ENCODE measurements at places on chromosomes 7 and 10. TPM values are rescaled to one million over a fixed set of nuclear protein-coding genes. Genes with fewer than 3 reads are reported as not detected.

FFAR4 gene
- total RNA-seq, result not detected

LIPN gene
- not detected for total RNA-seq

GRIFIN gene
- total RNA-seq, result not detected

AKR1D1 gene
- total RNA-seq, result not detected

GRCh38 chr10:132462463-132463332 is 65.7 kb downstream of the PWWP2B start:
- no peak for DNase-seq

- DNase-seq, result no peak
Measured at GRCh38 chr7:40760293-40760964, 625.6 kb downstream of the SUGCT start.

- DNase-seq, result no peak
Measured at GRCh38 chr7:96654630-96655188, 54.9 kb downstream of the SEM1 start.

GRCh38 chr10:7260412-7260900 is 150.4 kb downstream of the SFMBT2 start:
- DNase-seq, result peak; percentile 66

DNA sequence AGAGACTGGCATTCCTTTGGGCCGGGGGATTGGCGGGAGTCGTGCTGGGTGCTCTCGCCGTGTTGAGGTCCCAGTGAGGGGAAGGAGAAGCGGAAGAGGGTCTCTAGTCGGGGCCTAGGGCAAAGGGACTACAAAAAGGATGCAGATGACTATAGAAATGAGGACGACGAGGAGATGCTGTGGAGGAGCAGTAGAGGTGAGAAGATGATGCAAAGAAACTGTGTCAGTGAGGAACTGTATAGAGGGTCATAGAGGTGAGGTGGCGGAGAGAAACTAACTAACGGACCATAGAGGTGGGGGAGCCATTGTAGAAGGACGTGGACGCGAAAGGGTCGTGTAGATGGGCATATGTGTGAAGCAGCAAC is 324 bp downstream of the TWNK start:
- DNase-seq, result no peak

DNA sequence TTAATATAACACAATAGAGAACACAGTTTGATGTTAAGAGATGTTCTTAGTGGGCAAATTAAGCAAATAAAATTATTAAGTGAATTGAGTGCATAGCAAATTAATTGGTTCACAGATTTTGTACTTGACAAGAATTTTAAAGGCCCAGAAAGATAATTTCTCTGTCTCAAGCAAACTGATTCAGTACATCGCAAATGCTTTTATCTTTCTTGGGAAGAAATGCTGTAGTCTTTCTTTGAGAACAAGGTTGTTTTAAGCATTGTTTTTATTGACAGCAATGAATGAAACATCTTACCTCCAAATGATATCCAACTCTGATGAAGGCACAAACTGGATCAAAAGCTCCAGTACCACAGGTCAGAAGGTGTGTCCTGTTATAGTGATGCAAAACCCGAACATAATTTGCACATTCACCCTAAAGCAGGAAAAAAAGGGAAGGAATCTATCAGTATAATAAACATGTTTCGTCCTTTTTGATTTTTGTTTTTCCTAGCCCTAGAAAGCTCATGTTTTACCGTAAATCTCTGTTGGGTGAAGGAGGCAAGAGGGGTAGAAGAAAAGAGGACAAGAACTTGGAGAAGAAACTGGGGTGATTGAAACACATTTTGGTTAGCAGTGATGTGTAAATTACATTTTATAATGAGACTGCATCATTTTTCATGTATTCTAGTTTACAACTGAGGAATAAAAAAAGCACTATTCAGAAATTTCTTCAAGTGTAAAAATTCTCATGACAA is 182.6 kb downstream of the SEMA3E start:
- DNase-seq, result no peak

- DNase-seq, result no peak
Measured at GRCh38 chr7:24475166-24475961, 97.9 kb upstream of the PALS2 start.

DNA sequence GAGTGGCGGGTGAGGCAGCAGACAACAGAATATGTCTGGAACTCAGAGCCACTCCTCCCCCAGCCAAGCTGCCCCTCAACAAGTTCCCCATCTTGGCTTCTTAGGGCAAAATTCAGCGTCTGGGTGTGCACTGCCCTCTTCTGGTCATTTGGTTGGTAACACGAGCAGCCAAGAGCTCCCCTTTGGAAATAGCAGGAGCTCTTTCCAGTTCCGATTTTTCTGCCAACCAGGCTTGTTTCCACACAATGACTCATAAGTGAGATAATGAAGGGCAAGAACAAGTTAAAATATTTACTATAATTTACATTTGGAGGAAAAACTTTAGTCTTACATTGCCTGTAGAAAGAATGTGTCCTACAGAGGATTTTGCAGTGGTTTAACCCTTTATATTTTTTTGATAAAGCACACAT is 70.5 kb downstream of the ADCYAP1R1 start:
- peak; percentile 15 for DNase-seq

DNA sequence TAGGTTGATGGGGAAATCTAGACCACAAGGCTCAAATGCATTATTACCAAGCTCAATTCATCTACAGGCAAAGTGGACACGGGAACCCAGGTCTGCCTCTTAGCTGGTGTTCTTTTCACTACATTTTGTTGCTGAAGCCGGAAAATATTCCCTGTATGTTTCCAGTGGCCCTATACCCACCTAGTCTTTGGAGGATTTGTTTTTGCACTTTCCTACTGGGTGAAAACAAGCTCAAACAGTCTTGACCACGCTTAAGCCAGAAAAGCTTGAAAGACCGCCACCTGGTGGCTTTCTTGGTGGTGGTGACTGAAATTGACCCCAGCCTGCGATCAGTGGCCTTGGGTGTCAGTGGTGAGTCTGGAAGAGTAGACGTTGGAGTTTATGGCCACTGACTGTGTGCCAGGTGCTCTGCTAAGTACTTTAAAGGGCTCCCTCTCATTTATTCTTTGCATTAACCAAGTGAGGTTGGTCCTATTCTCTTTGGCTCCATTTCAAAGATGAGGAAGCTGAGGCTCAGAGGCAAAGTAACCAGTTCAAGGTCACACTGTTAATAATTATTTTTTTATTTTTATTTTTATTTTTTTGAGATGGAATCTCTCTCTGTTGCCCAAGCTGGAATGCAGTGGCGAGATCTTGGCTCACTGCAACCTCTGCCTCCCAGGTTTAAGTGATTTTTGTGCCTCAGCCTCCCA is 11.1 kb upstream of the CRTAC1 start:
- peak; percentile 4 for DNase-seq

DNA sequence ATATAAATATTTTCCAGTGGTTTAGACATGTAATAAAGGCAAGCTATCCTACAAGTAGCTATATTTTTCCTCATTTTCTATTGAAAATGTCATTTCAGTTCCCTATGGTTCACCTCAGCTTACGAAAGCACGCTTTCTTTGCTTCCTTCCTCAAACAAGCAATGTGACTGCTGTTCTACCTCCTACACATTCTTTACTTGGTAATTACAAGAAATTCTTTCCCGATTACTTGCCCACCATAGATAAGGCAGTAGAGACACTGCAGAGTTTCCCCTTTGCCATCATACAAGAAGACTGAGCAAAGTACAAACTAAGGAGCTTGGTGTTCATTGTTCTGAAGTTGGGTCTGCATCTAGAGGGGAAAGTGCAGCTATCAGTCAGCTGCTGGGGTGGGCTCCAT is 249.4 kb downstream of the CRPPA start:
- no peak for DNase-seq

DNA sequence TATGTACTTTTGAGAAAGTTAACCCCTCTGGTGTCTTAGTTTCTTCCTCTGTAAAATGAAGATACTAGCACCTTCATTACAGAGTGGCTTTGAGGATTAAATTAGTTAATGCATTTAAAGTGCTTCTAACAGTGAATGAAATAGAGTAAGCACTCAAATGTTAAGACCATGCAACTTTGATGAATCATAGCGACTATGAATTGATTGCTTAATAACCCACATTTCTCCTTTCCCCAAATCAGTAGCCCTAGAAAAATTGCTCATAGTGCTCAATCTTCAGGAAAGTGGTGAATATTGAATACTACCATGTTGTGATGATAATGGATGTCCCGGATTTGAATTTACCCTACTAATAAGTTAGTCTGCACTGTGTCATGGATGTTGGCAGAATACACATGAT is 48.1 kb downstream of the CD36 start:
- peak; percentile 5 for DNase-seq

DNA sequence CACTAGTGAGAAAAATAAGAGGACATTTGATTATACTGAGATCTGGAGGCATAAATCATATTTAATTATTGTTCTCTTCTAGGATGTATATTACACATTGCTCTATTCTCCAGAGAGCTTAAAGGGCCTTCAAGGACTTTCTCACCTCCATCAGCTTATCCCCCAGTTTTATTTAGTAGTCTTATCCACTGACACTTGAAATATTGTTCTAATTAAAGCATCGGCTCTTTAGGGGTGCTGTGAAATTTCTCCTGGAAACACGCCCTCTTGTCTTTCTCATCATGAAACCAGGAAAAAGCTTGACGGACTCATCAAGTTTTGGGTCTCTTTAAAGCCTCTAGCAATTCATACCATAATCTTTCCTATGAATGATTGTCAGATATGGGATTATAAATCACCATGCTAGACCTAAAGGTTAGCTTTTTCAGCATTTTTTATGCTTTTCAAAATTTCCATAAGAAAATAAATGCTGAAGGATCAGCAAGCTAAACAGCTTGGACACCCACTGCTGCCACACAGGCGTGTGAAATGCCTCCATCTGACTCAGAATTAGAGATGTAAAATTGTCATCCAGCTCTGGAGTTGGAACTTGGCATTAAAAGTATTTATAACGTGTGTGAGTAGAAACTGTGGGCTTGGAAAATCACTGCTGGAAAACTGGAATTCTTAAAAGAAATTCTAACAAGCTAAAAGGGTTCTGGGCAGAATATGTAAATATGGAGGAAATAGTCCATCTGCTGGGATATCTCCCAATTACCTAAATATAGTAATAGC is 216.3 kb downstream of the CHRM2 start:
- DNase-seq, result no peak

GRCh38 chr10:646118-646524 is 43.3 kb downstream of the DIP2C start:
- no peak for DNase-seq

- no peak for DNase-seq
Measured at GRCh38 chr10:26730552-26730951, 33.1 kb downstream of the PDSS1 start.

DNA sequence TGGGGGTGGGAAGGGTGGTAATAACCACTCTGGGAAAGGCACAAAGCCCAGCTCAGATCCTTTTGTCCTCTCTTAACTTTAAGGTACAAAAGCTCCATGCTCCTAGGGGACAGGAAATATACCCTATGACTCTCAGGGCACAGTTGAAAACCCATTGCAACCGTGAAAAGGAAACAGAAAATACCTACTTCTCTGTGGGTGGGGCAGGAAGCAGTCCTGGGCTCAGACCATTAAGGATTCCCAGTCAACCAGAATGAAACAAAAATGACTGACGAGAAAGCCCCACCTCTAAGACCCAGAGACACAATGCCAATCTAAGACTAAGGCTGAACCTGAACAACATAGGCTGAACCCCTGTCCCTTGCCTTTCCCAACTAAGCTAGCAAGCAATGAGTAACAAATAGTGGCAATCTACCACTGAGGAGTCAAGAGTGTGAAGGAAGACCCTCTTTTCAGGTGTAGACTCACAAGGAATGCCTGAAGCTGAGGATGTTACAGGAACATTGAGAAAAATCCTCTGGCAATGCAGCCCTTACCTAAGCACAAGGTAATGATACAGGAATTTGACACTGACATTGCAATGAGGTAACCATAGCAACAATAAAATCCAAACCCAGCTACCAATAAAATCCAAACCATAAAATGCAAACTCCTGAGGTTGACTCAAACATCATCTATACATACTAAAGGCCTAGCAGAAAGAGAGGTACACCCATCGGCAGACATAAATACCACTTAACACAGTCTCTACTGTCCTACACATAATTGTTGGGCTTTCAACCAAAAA is 380.1 kb downstream of the HPSE2 start:
- DNase-seq, result no peak
